NCI-H2029 treated with DMSO at 0.1 percent for 48 hours (cell line): ENCODE measurements at places on chromosomes 4 and X.

DNA sequence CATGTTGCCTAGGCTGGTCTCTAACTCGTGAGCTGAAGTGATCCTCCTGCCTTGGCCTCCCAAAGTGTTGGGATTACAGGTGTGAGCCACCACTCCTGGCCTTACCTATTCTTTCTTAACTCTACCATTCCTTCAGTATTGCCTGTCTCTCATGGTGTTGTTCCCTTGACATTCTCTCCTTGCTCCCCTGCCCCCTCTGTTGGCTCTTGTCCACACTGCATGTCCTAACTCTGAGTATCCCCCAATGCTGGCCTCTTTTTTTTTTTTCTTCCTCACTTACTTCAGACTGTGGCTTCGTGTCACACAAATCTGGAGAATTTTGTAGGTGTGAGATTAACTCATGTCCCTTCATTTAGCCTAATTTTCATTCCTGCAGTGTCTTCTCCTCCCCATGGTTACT lies 22.9 kb upstream of the FRMPD4 start:
- DNase-seq, result no peak

GRCh38 chr4:113537628-113538027 lies 223.9 kb downstream of the CAMK2D start:
- DNase-seq, result no peak

GRCh38 chr4:149344436-149344835 lies 471.2 kb downstream of the IQCM start:
- no peak for DNase-seq

GRCh38 chr4:156948738-156949137 lies 22.9 kb downstream of the PDGFC start:
- DNase-seq, result no peak

- DNase-seq, result no peak
Observed at GRCh38 chr4:188221090-188221489, 81.8 kb downstream of the TRIML1 start.

DNA sequence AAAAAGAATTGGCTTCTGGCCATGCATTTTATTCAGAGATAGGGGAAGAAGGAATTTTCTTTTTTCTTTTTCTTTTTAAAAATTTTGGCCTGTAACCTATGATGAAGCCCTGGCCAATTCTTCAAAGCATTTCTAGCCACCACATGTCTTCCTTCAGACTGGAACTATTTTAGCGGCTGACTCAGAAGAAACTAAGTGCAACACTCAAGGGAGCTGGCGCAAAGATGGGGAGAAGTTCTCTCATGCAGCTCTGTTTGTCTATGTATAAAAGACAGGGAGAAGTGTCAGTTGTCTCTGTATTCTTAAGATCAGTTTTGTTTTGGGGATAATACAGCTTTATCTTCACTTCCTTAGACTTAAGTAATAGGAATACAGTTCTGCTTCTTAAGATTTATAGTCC lies 46.1 kb downstream of the MBNL3 start:
- DNase-seq, result no peak

GRCh38 chr4:85274955-85275354 lies 200.0 kb upstream of the ARHGAP24 start:
- no peak for DNase-seq

GRCh38 chr4:188299161-188299560 lies 159.9 kb downstream of the TRIML1 start:
- peak; percentile 6 for DNase-seq

DNA sequence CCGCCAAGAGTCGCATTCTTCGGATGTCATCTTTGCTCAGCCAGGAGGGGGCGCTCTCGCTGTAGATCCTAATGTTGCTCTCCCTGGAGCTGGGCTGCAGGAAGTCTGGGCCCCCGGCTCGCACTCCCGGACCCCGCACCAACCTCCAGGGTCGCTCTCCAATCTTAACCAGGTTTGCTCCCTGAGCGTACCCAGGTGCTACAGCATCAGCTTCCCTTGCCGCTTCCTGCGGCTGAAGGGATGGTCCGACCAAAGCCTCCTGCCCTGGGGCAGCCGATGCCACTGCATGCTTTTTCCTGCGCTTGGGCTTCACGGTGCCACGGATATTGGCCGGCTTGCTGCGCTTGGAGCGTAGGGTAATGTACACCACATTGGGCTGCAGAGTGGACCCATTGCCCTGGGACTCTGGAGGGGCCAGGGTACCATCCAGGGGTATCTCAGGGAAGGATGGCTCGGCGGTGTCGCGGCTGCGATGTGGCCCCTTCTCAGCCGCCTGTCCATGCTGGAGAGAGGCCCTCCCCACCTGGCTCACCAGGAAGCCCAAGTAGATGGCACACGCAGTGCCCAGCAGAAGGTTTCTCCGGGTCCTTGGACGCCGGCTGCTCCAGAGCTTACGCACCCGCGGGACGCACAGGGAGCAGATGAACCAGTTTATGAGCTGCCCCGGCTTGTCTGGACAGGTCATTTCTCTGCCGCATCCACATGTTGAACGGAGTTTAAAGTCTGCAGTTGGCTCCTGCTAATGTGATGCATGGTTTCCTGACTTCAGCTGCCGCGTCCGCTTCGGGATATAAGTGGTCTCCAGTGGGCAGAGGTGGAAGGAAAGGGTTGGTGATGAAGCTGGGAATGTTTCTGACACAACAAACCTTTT lies 1.9 kb downstream of the GASK1B start:
- no peak for DNase-seq

- no peak for DNase-seq
Observed at GRCh38 chr4:40178672-40179071, 18.2 kb upstream of the RHOH start.

DNA sequence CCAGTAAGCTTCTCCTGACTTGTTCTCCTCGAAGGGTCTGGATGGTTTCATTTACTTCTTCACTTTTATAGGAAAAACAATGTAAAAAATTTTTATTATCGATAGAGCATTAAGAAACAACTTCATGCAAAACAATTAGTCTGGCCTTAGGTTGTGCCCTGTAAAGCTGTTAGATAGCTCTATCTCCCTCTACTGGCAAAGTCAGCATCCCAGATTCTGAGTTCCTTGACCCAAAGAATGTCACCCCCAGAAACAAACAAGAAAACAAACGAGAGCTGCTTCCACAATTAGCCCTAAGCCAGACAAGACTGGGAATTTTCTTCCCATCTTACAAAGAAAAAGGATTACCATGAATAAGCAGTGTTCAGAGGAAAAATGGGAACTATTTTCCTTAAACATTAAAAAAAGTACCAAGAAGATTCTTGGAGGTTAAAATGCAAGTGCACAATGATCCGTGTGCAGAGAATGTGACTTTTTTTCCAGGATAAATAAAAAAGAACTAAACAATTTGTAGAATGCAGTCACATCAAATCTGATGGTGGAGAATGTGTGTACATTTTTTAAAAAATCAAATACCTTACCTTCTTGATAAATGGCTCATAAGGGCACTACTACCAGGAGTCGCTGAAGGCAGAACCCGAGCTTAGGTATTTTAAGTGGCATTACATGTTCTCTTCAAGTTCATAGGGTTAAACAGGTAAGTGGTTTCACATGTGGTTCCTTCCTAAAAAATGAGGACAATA lies 293.2 kb downstream of the FBXO8 start:
- DNase-seq, result no peak

- no peak for DNase-seq
Observed at GRCh38 chr4:146485968-146486367, 35.8 kb downstream of the SLC10A7 start.

DNA sequence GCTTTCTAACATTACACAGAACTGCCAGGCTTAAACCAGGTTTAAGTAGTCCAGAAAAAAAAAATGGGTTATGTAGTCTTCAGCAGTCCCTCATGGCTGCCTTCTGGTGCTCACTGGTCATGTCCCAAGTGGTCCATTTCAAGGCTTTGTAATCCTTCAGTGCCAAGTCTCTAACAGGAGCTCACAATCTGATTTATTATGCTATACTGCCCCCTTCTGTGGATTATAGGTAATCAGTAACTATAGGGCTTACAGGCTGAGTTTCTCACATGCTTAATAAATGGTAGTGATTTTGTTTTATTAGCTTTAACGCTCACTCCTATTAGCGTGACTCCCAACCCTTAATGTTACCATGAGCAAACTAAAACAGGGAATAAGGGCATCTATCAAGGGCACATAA lies 92.5 kb upstream of the EDA2R start:
- DNase-seq, result no peak

DNA sequence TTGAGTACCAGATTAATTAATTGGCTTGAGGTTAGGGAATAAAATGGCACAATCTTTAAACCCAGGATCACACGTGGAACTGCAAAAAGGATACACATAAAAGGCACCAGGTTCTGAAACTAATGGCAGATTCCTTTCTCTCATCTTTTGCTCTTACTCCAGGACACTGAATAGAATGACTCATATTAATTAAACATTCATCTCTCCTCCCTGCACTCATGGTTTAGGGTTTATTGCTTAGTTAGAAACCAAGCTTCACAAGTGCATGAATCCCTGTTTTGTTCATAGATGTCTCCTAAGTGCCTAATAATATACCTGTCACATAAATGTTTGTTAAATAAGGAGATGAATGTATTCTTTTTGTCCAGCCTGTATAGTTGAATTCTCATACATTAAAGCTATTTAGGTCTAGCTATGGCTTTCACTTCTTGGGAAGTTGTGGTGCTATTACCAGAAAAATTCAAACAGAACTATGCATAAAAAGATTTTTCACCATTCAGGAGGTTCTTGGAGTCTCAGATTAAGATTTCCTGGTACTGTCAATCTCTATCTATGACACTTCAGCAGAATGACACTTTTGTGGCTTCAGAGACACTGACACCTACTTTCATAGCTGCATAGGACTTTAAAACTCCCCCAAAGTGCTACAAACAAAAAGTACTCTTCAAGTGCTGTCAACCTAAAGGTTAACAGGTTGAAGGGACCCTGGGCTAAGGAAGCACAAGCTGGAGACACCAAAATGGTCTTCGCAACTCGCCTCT lies 7.4 kb downstream of the CORIN start:
- DNase-seq, result no peak

- no peak for DNase-seq
Observed at GRCh38 chr4:182835006-182835740, 82.0 kb downstream of the DCTD start.

DNA sequence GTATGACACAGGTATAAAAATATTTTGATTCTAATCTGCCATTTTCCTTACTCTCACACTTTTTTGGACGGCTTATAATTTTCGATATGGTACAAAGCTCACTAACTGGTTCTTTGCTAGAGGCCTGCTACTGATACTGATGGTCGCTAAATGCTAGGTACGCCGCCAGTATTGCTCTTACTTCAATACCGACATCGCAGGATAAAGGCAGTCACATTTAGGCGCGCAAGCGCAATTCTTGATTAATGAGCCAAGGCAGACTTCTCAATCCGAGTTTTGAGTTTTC lies 557 bp upstream of the USP38 start:
- no peak for DNase-seq

GRCh38 chrX:19723427-19723826 lies 164.0 kb downstream of the SH3KBP1 start:
- DNase-seq, result no peak

DNA sequence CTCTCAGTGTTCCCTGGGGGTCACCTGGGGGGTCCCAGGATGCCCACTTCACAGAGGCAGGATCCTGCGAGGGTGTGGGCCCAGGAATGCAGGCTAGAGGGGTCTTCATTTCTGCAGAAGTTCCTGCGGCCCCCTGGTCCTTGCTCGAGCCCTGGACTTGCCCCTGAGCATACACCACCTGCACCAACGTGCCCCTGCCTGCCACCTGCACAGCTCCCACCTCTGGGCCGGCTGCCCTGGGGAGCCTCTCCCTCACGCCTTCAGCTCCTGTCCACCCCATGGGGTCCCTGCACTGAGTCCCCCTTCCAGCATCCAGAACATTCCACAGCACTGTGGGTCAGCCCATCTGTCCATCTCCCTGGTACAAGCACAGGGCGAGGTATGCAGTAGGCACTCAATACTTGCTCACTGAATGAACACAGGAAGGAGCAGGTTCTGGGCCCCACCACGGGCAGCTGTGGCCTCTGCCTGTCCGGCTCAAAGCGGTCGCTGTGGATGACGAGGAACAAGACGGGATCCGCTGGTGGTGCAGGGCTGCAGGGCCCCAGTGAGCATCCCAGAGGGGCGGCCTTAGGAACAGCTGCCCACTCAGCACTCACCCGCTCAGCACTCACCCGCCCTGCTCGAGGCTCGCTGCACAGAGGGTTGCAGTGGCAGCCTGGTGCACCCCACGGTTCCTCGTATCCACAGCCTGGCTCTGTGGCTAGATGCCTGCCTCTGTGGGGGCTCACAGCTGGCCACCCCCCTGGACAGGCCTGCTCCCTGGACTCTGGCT lies 70.5 kb upstream of the MXD4 start:
- DNase-seq, result no peak

- no peak for DNase-seq
Observed at GRCh38 chr4:169198167-169198566, 72.6 kb downstream of the SH3RF1 start.

GRCh38 chrX:33032700-33033099 lies 178.6 kb downstream of the DMD start:
- DNase-seq, result no peak

DNA sequence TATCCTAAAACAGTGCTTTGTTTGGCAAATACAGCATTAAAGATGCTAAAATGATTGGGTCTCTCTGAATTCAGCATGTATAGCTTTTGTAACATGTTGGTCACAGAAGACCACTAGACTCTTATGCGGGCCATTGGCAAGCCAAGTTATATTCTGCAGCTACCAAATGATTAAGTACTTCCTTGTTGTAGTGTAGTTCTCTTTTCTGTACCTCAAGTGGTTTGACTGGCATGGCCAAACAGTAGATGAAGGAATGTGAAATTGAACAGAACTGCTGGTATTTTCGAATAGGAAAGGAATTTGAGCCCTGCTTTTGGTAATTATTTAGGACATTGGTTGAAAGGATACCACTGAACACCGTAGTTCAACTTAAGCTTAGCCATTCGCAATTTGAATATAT lies 193.9 kb upstream of the GPC4 start:
- DNase-seq, result no peak

DNA sequence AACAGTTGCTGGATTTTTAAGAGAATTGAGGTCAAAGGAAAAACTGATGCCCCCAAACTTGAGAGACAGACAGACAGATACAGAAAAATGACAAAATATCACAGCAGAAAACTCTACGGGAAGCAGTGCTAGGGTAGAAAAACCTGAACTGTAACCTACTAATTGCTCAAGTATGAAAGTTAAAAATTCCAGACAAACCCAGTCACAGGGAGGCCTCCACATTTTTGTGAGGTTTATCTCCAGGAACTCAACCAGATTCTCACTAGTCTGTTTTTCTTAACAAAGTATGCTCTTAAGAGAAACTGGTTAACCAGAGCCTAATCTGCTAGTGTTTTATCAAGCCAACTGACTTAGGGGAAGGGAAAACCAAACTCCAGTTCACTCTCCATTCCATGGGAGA lies 19.9 kb upstream of the PPP3CA start:
- no peak for DNase-seq

DNA sequence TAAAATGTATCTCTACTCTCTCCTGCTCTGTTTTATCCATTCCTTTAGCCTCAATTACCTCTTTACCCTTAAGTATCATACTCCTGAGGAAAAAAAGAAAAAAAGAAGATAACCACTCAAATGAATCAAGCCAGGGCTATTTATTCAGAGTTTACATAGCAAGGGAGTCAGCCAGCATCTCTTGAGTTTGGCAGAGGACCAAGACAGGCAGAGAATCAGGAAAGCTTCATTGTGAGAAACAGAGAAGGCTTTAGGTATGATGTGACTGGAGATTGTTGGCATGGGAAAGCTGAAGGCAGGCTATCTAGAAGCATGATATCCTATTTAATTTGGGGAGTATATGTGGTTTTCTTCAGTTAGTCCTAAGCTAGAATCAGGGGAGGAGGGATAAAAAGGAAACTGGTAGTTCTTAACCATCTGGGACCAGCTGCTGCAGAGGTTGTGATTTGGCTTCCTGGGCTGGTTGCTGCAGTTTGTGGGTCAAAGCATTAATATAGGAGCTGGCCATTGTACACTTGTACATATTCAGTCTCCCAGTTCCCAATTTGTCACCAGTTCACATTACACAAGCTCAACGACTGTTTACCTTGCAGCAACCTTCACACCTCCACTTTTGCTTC lies 11.2 kb downstream of the APELA start:
- DNase-seq, result no peak
